ENCODE measurements at places on chromosomes 6 and 20.

DNA sequence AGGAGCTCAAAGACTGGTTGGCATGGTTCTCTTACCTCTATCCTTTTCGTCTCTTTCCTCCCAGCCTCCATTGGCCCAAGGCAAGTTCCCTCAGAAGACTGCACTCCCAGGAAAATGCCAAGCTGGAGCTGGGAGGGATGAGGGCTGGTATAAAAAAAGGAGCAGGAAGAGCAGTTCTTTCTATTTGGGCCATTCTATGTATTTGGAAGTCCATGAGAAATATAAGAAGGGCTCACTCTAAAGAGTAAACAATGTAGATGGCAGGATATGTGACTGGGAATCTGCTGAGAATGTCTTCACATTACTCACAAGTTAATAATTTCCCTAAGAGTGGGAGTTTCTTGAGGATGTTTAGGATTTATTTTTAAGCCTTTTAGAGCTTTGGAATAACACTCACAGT is 36.6 kb upstream of the ADTRP start:
- DNase-seq = no peak

GRCh38 chr20:31841928-31842327 is 3.5 kb downstream of the FOXS1 start:
- no peak for DNase-seq

DNA sequence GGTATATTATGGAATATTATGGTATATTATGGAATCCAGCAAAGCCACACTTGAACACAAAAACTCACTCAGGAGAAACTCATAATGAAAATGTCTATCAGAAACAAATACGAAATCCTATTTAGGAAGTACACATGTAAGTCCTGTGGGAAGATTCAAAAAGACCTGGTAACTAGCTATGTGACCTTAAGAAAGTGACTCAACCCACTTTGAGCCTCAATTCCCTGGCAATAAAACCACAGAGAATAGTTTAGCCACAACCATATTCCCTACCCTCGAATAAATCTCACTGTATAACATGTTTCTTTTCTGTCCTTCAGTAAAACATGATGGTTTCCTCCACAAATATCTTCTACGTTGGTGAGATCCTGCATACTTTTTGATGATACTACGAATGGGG is 56.4 kb downstream of the ZMYND8 start:
- DNase-seq = no peak

DNA sequence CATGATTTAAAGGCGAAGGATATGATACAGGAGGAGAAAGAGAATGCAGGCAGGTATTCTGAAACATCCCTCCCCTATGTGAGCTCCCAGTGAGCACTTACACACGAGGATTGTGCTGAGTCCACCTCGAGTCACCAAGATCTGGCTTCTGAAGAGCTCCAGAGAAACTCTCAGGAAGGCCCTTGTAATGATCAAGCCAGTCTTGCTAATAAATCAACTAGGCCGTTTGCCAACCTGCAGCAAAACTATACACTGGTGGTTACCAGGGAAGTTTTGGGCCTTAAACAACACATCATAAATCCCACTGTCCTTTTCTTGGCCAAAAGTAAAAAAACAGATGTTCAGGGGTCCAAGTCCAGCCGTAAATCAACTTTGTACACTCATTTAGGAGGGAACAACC is 79.2 kb downstream of the STXBP5 start:
- no peak for DNase-seq

DNA sequence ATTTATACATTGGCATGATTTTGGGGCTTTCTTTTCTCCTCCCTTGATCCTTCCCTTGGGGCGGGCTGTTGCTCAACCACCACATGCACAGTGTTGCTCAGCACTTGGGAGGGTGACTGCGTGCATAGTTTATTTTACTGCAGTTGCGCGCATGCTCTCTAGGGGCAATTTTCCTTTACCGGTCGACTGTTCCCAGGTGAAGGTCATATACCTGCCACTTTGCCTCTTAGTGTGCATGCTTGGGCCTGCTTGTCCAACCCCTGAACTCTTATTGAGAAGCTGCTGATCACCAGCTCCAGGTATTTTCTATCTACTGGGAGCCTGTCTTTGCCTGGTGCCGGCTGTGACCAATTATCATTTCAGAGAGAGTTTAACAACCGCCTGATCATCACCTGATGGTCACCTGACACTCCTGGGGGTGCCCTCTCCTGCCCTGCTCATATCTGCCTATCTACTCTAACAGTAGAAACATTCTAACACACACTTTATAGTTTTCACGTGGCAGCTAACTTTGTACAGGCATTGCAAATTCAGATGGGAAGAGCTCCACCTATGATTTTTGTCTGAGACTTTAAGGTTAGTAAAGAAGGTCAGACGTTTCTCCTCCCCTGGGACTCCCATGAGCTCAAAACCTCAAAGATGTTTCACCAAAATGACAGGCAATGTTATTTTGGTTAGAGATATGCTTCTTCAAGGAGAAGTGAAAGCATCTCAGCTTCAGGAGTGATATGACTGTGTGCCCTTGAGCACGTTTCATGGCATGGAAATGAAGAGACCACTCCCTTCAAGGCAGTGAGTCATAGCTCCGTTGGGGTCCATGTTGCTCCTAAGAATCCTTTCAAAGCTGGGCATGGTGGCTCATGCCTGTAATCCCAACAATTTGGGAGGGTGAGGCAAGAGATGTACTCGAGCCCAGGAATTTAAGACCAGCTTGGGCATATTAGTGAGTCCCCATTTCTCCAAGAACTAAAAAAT is 227.5 kb upstream of the MYLIP start:
- no peak for DNase-seq

DNA sequence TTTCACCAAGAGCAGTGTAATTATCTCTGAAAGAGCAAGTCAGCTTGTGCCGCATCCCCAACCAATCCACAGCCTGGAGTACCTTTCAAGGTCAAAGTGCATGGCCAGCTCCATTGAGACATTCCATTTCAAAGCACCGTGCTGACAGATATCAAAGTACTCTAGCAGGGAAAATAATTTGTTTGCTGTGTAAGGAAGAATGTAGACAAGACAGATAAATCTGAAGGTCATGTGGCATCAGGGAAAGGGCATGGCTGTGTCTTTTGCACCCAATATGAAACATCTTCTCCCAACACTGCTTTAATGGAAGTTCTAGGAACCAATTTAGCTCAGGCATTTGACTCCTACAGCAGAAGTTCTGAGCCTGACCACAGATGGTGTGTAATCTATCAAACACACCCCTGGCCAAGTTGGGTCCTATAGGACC is 242.7 kb upstream of the TAB2 start:
- DNase-seq = no peak

- DNase-seq = no peak
Measured at GRCh38 chr20:16387666-16388065, 185.6 kb downstream of the KIF16B start.

DNA sequence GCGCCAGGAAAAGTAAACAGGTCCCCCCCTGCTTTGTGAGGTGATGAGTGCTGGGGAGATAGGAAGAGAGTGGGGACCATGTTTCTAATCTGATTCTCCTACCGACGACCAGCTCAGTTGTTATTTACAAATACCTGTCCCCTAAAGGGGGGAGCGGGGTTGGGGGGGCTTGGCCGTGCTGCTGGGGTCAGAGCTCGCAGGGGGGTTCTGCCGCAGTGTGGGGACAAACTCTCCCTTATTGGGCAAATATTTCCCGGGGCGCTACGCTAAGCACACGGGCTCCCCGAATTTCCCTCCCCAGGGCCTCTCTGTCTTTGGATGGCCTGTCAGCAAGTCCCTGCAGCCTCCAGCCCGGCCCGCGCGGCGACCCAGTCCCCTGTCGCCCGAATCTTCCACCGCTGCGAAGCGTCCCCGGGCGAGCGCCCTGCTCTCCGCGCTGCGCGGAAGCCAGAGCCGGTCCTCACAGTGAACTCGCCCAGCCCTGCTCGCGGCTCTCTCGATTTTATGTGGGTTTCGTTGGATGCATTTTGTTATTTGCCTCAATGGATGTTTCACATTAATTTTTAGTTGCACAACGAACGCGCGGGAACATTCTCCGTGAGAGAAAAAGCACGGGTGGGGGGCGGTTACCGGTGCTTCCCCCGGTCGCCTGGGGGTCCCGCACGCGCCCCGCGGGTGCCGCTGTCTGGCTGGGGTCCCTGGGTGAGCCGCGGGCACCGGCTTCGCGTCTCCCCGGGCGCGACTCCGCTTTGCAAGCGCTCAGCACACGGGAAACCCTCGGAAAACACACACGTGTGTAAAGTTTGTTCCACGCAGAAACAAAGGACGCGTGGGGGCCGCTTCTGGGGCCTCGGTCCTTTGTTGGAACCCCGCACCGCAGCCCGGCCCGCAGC is 1.5 kb upstream of the STX16 start:
- no peak for DNase-seq

DNA sequence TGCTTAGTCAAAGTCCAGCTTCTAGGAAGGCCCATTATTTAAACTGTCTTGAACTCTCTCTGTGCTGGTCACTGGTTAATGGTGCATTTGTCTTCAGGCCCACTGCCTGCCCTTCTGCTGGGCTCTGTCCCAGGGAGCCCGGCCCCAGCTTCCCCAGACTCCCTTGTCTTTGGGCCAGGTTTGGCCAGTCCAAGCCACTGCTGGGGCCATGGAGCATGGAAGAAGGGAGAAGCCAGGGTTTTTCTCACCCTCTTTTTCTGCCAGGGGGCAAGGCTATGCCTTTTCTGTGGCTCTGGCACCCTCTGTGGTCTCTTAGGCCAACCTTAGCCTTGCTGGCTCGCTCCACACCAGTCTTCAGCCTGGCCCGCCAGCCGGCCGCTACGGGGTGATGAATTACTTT is 390.0 kb upstream of the SULF2 start:
- DNase-seq = no peak

DNA sequence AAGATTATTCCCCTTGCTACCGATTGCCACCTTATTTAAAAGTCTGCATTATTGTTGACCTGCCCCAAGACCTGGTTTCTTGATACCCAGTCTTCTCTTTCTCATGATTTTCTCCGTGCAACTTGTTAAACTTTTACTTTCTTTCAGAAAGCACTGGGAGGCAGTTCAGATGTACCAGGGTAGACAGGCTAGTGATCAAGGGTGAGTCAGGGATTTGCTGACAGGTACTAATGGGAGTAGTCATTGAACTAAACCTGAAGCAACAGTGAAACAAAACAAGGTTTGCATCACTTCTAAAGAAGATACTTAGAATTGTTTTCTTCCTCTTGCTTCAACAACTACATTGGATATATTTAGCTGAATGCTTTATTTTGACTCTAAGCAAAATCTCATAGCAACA is 124.4 kb downstream of the KCNQ5 start:
- DNase-seq = no peak

DNA sequence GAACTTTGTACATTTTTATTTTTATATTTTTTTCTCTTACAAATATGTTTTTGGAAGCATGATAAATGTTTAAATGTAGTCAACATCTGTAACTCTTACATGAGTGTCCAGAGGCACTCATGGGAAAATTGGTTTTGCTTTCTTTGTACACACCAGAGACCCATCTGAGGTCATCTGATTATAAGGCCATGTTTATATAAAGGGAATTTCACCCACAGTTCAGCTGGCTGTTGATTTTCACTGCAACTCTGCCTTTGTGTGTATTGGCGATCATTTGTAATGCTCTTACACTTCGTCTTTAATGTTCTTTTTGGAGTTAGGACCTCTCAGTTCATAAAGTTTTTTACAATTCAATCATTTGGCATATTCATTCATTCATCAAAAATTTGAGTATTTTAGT is 28.1 kb downstream of the RIOK1 start:
- DNase-seq = no peak

DNA sequence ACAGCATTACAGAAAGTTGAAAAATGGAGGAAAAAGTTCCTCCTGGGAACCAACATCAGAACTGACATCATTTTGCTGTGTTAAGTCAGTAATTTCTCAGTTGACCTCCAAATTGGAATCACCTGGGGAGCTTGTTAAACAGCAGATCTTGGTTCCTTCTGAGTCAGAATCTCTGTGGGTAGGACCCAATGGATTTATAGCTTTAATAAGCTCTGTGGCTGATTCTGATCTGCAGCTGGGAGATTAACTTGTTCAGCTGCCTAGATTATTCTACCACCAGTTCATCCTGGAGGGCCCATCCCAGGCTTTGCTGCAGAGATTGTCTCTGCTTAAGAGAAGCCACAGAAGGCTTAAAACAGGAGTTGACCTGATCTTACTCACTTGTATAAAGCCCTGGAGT is 90.7 kb upstream of the POPDC3 start:
- DNase-seq = no peak

DNA sequence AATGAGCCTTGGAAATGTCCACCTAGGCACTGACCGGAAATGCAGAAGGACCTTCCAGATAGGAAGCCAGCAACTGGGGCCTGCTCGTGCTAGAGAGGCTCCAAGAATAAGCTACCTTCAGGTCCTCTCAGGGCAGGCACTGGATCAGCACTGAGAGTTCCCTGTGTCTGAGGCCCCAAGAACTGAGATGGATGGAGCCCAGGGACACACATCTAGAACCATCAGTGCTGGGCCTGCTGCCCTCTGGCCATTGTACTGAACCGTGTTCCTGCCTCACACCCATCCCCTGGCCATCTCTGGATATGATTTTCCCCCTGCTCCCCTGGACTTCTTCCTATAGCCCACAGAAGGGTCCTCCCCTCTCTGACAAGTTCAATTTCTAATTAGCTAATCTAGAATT is 10.3 kb downstream of the BPIFA1 start:
- no peak for DNase-seq

DNA sequence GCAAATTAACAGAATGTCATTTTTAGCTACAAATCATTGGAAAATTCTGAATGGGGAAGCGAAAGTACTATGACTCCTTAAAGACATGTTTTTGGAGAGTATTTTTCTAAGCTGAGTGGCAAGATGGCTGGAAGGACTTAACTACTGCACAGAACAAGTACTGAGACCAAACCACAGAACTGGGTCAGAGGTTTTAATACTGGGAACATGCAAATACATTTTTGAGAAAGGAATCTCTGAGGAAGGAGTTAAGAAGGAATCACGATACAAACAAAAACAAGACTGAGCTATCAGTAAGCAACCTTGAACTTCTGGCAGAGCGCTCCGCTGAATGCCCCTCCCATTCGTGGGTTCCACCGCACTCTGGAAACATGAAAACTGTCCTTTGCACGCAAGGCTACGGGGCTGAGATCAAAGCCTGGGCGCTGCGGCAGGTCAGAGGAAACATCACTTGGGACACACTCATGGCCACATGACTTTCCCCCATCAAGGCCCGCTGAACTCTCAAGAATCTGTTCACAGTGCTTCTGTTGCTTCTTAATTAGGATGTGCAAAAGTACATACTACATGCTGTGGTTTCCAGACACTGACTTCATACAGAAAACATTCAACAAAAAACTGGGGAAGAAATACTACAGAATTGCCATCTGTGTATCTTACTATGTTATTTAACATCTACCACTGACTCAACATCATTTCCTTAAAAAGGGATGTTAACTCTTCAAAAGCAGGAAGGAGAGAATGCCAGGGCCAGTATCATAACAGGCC is 27.8 kb downstream of the SLC23A2 start:
- DNase-seq = no peak

DNA sequence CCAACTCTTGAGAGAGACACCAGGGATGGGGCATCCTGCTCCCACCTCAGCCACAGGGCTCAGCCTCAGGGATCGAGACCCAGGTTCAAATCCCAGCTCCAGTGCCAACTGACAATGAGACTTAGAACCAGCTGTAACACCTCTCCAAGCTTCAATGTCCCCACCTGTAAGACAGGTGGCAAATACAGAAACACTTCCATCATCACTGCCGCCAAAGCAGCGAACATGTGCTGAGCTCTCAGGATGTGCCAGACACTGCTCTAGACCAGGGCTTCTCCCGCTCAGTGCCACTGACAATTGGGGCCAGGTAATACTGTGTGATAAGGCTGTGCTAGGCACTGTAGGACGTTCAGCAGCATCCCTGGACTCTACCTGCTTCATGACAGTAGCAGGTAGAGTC is 22.1 kb downstream of the PREX1 start:
- DNase-seq = no peak

GRCh38 chr6:13868236-13868635 is 53.9 kb upstream of the MCUR1 start:
- no peak for DNase-seq

GRCh38 chr6:145758113-145758512 is 22.8 kb upstream of the EPM2A start:
- no peak for DNase-seq
